Caudate nucleus (tissue), 63 donors: ENCODE measurements at places on chromosomes 11 and 22.
A peak's percentile ranks its signal among the peaks of the same experiment; 100 is the strongest.

- no peak for DNase-seq
Measured at GRCh38 chr22:19821523-19822300, 33.0 kb downstream of the GNB1L start.

DNA sequence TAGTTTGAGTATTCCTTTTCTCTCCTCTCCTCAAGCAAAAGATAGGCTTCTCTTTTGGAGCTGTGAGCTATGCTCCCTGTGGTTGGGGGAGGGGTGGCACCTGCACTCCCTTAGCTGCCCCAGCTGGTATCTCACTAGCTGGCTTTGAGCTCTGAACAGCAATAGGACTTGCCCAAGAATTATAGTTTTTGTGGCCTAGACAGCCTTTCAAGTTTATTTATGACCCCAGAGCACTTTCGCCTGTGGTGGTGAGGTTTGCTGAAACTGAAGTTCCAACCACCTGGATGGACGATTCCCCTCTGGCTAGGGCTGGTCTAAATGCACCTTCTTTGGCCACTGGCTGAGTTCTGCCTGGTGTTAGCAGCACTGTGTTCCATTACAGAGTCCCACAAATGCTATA, 37.1 kb upstream of the SLC37A2 start:
- DNase-seq, result no peak

- DNase-seq, result peak; percentile 61
Measured at GRCh38 chr11:118608360-118609227, 1.2 kb downstream of the PHLDB1 start.

- DNase-seq, result no peak
Measured at GRCh38 chr22:43652845-43653244, 159.3 kb downstream of the EFCAB6 start.

GRCh38 chr11:35624316-35624715, 6.1 kb downstream of the FJX1 start:
- no peak for DNase-seq

DNA sequence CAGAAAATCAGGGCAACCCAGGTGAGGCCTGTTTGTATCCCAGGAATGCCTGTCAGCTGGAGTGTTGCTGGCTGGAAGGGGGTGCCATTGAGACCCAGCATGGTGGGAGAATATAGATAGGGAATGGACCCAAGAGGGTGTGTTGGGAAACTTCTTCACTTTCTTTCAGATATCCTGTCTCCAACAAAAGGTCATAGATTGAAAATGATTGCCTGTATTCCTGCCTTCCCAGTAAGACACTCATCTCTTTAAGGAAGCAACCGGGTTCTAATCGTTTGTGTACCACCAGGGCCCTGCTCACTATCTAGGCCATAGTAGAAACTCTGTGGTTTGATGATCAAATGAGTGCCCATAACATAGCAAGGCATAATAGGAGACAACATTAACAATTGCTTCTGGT, at the start of gene OR51I1:
Gene OR51I1 (minus strand): TSS at position 101 of the 400 bp plus-strand sequence. CDS start 0 bp downstream, at position 101.
- DNase-seq, result no peak

- no peak for DNase-seq
Measured at GRCh38 chr11:45486461-45486860, 179.0 kb downstream of the CHST1 start.

DNA sequence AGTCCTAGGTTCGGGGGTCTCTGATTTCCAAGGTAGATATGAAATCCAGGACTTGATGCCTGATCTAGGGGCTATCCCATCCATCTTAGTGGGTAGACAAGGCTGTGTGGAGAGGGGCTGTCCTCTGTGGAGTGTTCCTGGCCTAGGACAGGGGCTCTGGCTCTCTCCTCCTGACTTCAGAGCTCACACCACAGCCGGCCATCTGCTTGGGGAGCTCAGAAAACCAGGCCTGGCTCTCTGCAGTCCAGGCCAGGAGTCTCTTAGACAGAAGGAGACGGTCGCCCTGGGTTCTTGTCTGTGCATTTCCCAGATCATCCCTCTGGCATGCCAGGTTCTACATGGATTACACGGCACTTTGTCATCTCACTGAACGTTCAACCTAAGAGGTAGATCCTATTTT, 17.9 kb downstream of the TUB start:
- no peak for DNase-seq

DNA sequence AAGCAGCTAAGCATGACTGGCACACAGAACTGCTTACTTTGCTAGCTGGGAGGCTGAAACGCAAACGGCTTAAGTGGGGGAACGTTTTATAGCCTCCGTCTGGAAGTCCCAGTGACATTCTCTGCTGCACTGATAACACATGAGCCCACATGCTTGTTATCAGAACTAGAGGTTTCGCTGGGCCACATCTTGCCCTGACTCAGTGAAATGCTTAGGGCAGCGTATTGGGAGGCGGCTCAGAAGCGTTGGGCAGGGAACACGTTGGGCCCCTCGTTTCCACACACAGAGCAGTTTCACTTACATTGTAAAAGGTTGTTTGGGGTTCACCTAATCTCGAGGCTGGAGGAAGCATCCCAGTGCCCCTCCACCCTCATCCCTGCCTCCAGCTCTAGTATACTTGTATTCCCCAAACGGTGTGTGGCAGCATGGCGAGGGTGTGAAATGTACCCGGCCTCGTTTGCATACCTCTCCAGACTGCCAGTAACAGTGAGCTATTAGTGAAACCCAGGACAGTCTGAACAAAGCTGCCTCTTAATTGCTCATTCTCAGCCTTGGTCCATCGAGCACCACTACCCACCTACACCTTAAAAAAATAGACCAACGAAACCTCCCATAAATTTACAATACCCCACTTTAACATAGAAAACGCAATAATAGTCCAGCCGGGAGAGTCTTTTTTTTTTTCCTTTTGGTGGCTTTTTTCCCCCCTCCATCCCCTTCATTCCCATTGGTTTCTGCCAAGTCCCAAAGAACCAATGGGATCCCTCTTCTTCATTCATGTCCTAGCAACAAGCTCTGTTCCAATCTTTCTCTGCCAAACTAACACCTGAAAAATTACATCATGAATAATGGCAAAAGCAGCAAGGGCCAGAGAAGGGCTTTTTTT, 218.8 kb upstream of the SORL1-AS1 start:
- DNase-seq, result no peak

GRCh38 chr11:32099516-32099915, 8.6 kb downstream of the RCN1 start:
- DNase-seq, result no peak

GRCh38 chr11:61343792-61344745, 11.0 kb downstream of the TKFC start:
- no peak for DNase-seq

DNA sequence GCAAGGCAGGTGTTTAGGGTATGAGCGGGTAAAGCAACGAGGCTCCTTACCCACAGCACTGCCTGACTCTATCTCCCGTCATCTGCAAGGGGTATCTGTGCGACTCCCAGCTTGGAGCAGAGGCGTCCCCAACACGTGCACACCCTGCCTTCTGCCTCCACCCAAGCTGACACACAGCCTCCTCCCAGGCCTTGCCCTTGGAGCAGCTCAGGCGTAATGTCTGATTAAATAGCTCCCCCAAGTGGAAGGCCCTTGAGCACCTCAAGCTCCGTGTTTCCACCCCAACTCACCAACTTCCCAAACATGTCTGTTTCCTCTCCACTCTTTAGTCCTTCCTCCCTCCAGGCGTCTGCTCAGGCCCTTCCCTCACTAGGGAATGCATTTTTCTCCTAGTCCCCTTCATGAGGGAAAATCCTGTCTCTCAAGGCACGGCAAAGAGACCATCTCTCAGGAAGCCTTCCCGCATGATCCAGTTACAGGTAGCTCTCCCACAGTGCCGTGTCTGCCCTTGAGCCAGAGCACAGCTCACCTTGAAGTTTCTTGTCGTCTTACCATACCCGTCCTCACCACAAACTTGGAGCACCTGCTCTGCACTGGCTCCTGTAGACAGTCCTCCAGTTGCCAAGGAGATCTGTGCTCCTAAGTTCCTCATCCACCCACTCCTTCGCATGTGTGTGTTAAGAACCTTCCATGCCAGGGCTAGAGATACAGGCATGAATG, 15.8 kb downstream of the CYB5R2 start:
- DNase-seq, result peak; percentile 32

GRCh38 chr11:84129961-84130576, 843.9 kb upstream of the CCDC90B start:
- DNase-seq, result no peak
